ENCODE measurements at places on chromosomes 1 and 21.

GRCh38 chr1:200205216-200205995, 177.9 kb downstream of the NR5A2 start:
- no peak for DNase-seq

- no peak for DNase-seq
Measured at GRCh38 chr1:237570530-237570929, 320.2 kb downstream of the ZP4 start.

GRCh38 chr1:162916821-162917613, 56.0 kb upstream of the CCDC190 start:
- DNase-seq = no peak

DNA sequence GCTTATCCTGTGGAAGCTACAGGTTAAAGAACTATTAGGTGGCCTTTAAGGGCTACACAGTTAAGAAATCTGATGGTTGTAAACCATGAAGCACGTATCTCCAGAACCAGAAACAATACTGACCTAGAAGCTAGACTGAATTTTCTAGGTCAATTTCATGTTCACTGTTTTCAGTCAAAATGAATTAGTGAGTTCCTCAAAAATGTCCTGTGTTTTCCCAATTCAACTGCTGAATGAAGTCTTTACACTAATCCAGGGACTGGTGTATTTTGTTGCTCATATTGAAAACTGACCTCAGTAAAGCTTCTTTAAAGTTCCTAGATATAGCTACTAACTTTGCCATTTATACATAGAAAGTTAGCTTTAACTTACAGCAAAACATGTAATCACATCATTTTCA, 6.0 kb downstream of the HNRNPU start:
- no peak for DNase-seq

DNA sequence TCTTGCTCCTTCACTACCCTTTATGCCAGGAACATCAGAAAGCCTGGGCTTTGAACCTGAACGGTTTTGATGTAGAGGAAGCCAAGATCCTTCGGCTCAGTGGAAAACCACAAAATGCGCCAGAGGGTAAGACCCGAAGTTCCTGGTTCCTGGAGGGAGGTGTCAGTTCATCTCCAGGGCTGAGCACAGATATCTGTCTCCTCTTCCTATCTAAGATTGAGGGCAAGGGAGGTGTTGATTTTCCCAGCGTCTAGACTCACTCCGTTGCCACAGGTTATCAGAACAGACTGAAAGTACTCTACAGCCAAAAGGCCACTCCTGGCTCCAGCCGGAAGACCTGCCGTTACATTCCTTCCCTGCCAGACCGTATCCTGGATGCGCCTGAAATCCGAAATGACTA, 915 bp downstream of the CDC20 start:
- no peak for DNase-seq

- no peak for DNase-seq
Measured at GRCh38 chr1:160768295-160768657, 27.7 kb upstream of the LY9 start.

- peak; percentile 58 for DNase-seq
Measured at GRCh38 chr1:115114308-115114707, 25.0 kb upstream of the TSPAN2 start.

DNA sequence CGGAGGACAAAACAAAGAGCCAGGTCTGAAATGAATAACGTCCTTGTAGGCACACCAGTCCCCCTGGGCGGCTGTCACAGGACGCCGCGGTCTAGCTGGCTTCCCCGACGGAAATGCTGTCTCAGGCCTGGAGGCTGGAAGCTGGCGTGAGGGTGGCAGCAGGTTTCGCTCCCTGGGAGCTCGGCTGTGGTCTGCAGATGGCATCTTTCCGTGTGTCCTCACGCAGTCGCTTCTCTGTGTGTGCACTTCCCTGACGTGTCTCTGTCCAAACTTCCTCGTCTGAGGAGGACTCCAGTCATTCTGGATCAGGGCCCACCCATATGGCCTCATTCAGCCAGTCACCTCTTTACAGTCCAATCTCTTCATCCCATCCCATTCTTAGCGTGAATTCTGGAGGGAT, 14.2 kb downstream of the TNFRSF14 start:
- no peak for DNase-seq

DNA sequence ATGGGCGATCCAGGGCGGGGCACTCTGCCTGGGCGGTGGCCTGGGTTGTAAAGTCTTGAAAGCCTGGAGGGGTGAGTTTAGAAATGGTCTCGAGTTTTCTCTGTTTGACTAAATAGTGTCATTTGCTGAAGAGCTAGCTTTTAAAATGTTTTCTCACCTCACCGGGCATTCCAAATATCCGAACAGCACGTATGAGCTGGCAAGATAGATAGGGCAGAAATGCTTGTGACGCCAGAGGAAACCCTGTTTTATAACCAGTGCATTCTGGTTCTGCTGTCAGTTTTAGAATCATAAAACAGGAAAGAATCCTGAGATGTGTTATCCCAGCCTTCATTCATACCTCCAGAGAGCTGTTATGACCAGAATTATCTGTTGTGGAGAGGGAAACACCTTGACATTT, 725 bp downstream of the RTCA start:
- no peak for DNase-seq

GRCh38 chr1:203281851-203282661, 23.3 kb upstream of the BTG2 start:
- no peak for DNase-seq

- DNase-seq = no peak
Measured at GRCh38 chr1:198254948-198255347, 98.2 kb downstream of the NEK7 start.

DNA sequence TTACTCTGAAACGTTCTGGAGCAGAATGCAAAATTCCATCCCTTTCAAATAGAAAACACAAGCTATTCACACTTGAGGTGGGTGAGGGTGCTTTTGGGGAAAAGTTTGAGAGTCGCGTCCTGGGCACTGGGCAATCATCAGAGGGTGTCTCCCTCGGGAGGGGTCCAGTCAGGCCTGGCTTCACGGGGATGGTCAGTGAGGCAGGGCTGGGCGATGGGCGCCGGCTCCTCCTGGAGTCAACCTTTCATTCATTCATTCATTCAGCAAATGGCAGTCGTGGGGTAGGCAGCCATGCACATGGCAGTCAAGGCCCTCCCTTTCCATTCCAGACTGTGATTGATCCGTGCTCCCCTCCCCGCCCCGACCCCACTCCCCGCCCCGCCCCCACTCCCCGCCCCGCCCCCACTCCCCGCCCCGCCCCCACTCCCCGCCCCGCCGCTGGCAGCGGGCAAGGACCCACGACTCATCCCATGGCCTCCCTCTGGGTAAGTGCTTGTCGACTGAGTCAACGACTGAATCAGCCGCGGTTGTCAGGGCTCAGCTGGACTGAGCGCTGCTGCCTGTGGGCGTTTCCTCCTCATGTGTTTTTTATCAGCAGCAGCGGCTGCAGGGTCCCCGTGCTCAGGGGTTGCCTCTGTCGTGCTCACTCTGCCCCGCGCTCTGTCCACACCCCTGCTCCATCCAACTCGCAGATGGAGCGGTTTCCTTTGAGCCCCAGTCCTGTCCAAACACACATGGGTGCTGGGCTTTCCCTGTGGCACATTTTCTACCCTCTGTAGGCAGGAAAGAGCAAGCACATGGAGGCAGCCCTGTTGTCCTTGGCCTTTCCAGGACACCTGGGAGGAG, 12.5 kb upstream of the SPSB1 start:
- peak; percentile 65 for DNase-seq

DNA sequence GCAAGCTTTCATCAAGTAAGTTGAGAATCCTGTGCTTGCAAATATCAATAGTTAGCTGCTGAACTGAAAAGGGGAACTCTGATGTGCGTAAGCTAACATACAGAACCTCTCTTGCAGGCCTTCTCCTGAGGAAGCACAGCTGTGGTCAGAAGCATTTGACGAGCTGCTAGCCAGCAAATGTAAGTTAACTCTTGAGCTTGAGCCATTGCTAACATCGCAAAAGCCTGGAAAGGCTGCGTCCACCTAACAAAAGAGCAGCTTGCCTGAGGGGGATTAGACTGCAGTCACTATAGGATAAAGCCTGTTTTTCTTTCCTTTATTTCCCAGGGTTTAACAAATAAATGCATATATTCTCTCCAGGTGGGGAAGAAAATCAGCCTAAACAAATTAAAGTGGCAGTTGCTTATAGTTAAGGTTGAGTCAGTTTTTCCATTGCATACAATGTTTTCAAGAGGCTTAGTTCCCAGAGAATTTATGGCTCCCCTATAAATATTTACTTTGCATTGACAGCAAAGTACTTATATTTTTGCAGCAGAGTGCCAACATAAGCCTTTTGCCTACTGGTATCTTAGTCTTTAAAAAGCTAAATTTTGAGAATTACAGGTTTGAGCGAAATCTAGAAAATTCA, 1.5 kb downstream of the RGS2 start:
- DNase-seq = peak; percentile 73

DNA sequence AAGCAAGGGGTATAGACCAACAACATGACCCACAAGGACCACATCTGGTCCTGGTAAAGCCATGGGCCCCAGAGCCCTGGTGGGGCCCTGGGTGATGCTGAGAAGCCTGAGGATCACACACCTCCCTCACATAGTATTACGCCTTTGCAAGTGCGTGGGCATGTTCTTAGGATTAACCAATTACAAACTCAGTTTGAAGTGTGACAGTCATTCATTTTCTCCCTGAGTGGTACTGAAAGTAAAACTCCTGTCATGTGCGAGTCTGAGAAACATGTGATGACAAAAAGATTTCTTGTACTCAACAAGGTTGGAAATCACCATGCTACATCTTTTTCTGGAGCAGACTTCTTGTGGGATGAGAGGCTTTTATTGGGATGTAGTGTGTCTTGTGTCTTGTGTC, 315.3 kb upstream of the DUSP10 start:
- DNase-seq = no peak

GRCh38 chr1:230570724-230571360, 71.4 kb upstream of the COG2 start:
- no peak for DNase-seq

All from NCI-H510A treated with DMSO at 0.1 percent for 48 hours (cell line).